SK-N-DZ (cell line): ENCODE measurements at places on chromosomes 16 and 17.
A peak's percentile ranks its signal among the peaks of the same experiment; 100 is the strongest.

- DNase-seq, result no peak
These were observed 7.5 kb downstream of the ANKRD11 start for GRCh38 chr16:89482817-89483205.

- no peak for DNase-seq
These were observed 45.2 kb downstream of the AXIN2 start for GRCh38 chr17:65515959-65516948.

DNA sequence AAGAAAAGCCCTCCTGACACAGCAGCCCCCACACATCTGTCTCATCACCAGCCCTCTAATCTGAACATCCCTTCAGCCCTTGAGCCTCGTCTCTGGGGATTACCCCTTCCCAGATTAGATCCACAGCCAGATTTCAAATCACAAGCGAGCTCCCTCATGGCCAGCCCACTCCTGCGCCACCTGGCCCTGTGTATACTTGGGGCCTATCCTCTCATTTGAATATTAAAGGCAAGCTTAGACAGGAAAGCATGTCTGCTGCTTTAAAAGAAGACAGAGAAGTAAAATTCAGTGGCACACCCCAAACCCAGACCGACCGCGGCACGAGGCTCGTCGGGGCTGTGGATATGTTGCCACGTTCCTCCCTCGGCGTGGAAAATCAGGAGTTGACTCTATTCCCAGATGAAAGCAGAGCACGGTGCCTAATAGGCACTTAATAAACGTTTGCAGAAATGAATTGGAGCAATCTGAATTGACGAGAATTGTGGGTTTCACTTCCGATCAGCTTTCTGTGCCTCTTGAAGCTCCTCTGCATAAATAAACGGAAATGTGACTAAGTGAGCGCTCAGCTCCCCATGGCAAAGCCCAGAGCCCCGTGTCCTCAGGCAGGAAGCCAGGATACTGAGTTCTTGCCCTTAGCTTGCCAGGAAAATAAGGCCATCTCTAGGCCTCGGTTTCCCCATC lies 108.0 kb downstream of the CCDC182 start:
- peak; percentile 71 for DNase-seq

DNA sequence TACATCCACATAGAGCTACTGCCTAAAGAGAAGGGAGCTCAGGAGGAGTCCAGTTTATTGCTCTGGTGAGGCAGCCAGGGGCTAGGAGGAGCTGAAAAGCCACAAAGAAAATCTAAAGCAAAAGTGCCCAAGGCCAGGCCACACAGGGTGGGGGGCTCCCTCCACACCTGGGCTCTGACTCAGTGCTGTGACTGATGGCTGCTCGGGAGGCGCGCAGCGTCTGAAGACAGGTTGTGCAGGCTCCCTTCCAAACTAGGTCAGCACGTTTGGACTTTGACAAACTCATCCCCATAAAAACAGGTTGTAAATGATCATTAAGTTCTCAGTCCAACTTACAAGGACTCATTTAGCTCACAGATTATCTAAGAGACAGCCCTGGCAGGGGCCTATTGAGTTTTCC lies 22.2 kb upstream of the LCMT1 start:
- no peak for DNase-seq

GRCh38 chr17:8875957-8876356 lies 8.5 kb upstream of the PIK3R6 start:
- no peak for DNase-seq

GRCh38 chr16:2520784-2521531 lies 787 bp downstream of the AMDHD2 start:
- no peak for DNase-seq
